ENCODE measurements at places on chromosomes 5 and 9. TPM values are rescaled to one million over a fixed set of nuclear protein-coding genes. Genes with fewer than 3 reads are reported as not detected.

- DNase-seq = peak; percentile 41
Measured at GRCh38 chr5:73447530-73448462, 781 bp downstream of the FOXD1 start.

The WDR41 gene
- total RNA-seq = 33.6 TPM

GRCh38 chr5:132601071-132601728 lies 44.4 kb downstream of the RAD50 start:
- no peak for DNase-seq

GRCh38 chr5:83011985-83012384 lies 65.2 kb downstream of the TMEM167A start:
- no peak for DNase-seq

GRCh38 chr5:104564530-104564929 lies 1001.9 kb upstream of the NUDT12 start:
- DNase-seq = no peak

The ABL1 gene
- total RNA-seq = 79.2 TPM

DNA sequence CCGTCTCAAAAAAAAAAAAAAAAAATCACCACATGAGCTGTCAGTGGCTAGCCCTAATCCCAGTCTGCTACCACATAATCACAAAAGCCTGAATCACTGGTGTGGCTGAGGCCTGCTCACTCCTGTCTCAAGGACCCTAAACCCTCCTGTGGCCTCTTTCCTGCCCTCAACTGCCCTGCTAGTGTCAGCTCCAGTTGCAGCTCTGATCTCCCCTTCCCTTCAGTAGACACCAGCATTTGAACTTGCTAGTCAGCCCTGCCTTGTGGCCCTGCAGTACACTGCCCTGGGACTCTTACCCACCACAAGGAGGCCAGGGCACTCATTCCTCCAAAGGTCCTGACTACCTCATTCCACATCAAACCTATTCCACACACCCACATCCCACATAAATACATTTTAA lies 9.5 kb upstream of the P4HA2 start:
- DNase-seq = no peak

DNA sequence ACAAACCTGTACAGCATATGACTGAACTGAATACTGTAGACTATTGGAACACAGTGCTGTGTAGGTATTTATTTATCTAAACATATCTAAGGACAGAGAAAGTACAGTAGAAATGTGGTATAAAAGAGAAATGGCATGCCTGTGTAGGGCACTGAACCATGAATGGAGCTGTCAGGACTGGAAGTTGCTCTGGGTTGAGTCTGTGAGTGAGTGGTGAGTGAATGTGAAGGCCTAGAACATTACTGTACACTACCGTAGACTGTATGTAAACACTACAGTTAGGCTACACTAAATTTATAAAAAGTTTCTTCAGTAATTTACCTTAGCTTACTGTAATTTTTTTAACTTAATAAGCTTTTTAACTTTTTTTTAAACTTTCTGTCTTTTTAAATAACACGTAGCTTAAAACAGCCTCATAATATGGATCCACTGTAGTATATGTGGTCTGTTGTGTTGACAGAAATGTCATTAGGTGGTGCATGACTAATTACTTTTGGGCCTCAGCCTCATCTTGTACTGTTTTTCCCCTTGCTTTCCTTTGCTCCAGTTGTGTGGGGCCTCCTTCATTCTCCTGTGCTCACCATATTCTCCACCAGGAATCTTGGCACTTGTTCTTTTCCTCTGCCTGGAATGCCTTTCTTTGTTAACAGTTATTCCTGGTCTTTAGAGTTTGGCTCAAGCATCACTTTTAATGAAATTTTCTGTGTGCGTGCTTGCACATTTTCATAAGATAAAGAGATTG lies 8.8 kb downstream of the SPIN1 start:
- peak; percentile 53 for DNase-seq

DNA sequence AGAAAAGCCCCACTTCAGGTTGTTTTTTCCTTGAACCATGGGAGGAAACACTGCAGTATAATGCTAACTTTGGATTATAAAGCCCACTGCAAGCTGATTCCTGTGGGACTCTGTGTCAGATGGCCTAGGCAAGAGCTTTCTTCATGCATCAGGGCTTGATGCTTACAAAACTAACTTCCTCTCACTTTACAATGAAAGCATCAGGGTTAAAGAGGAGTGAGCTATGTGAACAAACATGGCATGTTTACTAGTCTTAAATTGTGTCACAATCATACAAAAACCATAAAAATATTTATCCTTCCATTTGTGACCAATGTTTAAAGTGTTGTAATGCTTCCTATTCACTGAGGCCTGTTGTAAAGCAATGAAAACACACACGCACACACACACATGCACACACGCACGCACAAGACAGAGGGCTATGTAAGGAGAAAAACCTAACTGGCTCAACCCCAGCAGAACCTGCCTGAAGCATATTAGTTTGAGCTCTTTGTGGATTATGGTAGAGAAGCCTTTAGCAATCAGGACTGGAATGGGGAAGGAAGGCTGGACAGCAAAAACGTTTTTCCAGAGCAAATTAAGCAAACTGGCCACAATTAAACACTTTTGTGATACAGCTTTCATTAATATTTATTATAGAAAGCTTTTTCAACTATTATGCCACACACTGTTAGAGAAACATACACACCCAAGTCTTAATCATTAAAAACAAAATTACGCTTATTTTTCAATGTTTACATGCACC lies 122.2 kb downstream of the AUH start:
- DNase-seq = no peak

- no peak for DNase-seq
Measured at GRCh38 chr5:10745133-10745532, 15.9 kb downstream of the DAP start.

DNA sequence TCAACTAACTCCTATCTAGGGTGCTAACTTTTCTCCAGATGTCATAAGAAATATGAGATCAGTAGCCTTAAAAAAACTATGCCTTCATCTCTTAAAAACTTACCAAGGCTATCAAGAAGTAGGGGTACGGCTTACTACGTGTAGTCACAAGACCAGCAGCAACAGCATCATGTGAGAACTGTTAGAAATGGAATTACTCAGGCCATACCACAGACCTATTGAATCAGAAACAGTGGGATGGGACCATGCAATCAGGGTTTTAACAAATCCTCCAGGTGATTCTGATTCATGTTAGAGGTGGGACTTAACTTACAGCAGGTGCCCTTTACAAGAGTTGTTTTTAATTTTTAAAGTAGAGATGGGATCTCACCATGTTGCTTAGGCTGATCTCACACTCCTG lies 4.6 kb downstream of the IFNE start:
- DNase-seq = no peak

- DNase-seq = no peak
Measured at GRCh38 chr9:120970244-120970643, 43.6 kb upstream of the TRAF1 start.

The LOX gene
- 79.1 TPM for total RNA-seq

DNA sequence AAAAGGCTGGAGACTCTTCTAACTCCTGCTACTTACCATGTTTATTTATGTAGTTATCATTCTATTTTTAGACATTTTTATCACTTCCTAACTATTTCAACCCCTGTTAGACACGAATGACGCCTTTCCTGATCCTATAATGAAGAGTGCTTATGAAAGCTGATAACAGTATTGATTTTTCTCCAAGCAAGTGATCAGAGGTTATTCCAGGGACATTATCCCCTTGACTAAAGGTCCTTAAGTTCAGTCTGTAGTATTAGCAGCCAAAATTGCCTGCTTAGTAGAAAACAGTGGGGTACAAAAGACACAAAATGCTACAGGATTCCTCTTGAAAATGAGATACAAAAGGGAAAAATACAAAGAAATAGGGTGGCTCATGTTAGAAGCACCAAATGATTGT lies 235.6 kb downstream of the DNAH5 start:
- DNase-seq = no peak

GRCh38 chr5:168426007-168426863 lies 60.0 kb upstream of the RARS1 start:
- no peak for DNase-seq

- DNase-seq = no peak
Measured at GRCh38 chr9:134419684-134420076, 93.4 kb downstream of the RXRA start.

DNA sequence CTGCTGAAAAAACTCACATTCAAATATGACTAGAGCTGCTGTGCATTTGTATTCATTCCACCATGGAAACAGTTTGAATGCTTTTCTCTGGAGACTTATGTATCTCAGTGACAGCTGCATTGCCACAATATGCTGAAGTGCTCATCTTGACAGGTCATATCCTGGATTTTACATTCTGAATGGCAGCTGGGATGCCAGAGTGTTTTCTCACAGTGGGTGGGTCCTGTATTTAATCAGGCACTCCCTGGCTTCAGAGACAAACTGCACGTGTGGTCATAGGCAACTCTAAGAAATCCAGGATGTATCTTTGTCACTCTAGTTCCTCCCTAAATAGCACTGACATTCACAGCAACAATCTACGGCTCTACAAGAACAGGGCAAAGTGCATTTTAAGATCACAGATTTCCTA lies 75.6 kb downstream of the ST8SIA4 start:
- peak; percentile 51 for DNase-seq

- no peak for DNase-seq
Measured at GRCh38 chr9:89498852-89499480, 1.1 kb upstream of the SEMA4D start.

- DNase-seq = no peak
Measured at GRCh38 chr5:17081142-17081541, 136.3 kb upstream of the BASP1 start.

GRCh38 chr5:131364507-131365050 lies 100.7 kb downstream of the CDC42SE2 start:
- DNase-seq = no peak

The MYOZ3 gene
- total RNA-seq = 1.2 TPM

DNA sequence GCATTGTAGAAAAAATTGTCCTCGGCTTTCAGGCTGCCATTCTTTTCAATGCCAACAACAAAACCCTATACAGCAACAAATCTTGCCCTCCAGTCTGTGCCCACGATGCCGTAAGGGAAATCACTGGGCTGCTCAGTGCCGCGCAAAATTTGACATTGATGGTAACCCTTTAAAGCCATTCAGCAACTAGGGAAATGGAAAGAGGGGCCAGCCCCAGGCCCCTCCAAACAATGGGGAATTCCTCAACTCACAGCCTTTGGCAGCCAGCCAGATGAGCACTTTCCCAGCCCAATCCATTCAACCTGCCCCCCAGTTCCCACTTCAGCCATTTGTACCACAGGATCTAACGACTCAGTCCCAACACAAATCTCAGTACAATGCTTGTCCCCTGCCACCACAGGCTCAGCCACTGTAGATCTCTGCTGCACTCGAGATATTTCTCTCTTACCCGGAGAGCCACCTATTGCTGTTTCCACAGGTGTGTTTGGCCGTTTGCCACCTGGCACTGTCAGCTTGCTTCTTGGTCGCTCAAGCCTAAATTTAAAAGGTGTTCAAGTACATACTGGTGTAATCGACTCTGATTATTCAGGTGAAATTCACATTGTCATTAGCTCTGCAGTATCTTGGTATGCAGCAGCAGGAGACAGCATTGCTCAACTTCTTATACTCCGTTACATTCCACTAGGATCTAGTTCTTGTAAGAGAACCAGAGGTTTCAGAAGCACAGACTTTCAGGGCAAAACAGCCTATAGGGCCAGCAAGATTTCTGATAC lies 103.3 kb downstream of the SYK start:
- DNase-seq = no peak

DNA sequence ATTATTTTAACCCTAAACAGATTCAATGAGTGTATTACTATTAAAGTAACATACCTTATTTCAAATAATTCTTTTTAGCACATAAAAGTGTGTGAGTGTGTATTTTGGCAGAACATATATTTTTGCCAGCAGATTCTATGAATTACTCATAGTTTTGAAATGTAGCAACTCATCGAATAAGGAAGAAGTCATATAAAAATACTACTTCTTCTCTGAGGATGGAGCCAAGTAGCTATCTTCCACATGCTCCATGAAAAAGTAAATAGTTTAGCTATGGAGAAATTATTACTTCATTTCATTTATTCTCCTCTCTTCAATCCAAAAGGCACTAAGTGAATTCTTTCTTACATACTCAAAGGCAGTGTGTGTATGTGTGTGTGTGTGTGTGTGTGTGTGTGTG lies 1090.4 kb upstream of the CDH6 start:
- no peak for DNase-seq

- no peak for DNase-seq
Measured at GRCh38 chr5:617896-618295, 5.8 kb downstream of the CEP72 start.

The CDC25C gene
- 13.3 TPM for total RNA-seq

DNA sequence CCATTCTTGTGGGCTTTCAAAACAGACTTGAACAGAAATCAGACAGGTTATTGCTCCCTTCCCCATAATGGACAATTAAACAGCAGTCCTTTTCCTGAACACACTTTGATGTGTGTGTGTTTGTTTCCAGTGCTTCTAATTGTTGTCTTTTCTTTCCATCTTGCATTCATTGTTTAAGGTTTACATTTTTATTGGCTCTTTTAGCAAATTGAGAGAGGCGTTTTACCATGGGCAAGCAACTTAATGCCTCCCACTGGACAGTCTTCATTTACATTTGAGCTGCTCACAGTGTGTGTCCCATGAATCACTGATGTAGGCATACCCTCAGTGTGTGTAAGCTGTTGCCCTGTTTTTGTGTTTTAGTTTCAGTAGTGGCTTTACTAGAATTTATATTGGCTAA lies 25.0 kb downstream of the WDR36 start:
- DNase-seq = no peak

DNA sequence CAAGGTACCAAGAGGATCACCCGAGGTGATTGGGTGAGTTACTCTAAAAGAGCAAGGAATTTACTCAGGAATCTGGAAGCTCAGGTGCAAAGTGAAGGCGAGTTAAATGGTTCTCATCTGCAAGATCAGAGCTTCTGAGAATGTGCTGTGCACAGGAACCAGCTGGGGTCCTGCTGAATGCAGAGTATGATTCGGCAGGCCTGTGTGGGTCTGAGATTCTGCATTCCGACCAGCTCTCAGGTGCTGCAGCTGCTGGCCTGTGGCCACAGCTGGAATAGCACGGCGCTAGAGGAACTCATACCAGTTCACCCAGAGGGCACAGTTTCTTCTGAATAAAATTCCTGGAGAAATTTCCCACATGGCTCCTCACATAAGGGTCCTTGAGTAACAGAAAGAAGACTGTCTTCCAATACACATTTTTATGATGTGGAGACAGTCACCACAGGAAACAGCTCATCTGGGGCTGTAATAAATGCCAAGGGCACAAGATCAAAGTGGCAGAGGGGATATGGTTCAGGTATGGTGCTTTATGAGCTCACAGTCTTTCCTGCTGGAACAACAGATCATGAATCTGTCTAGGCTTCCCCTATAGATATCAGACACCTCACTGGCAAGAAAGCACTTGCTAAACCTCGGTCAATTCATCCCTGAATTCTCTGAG lies 83.9 kb downstream of the PTPN3 start:
- DNase-seq = no peak

DNA sequence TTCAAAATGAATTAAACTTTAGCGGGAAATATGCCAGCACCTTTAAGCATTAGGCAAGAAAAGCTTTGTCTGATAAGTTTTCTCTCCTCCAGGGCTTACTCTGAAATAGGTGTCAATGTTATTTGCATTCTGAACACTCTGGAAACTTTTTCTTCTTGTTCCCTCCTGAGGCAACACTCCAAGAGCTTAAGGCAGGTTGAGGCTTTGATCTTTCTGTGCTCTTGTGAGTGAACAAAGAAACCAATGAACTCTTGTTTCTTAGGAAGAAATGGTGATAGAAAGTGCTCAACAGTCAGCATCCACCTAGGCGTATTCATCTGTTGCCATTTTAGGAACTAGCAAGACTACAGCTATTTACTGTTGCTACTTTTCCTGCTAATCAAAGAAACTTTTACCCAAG lies 259.8 kb downstream of the NFIB start:
- no peak for DNase-seq

Measured in endothelial cell of umbilical vein (primary cell).